ENCODE measurements at places on chromosomes 5 and 9.

DNA sequence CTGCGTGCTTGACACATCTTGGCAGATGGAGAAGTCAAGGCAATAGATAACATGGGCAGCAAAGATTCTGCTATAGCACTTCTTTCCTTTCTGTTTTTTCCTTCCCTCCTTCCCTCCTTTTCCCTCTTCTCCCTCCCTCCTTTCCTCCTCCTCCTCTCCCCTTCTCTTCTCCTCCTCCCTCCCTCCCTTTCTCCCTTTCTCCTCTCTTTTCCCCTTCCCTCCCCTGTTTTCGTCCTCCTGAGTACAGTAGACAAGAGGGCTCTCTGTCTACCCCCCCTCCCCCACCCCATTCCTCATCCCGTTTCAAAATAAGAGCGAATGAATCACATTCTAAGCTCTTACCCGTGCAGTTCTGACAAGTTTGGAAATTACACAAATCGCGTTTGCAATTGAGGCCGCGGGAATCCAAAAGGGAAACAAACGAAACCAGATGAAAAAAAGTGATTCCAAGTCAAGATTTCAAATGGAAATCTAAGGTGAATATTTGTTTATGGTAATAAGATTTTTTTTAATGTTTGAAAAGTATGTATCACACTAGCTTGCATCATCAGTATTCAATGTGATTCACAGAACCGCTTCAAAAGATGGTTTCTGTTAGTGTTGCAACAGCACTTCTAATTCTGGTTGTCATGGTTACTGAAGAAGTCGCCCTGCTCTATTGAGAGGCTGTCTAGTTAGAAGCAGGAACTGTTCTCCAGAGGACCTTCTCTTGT is 1.3 kb downstream of the NIM1K start:
- no peak for DNase-seq

DNA sequence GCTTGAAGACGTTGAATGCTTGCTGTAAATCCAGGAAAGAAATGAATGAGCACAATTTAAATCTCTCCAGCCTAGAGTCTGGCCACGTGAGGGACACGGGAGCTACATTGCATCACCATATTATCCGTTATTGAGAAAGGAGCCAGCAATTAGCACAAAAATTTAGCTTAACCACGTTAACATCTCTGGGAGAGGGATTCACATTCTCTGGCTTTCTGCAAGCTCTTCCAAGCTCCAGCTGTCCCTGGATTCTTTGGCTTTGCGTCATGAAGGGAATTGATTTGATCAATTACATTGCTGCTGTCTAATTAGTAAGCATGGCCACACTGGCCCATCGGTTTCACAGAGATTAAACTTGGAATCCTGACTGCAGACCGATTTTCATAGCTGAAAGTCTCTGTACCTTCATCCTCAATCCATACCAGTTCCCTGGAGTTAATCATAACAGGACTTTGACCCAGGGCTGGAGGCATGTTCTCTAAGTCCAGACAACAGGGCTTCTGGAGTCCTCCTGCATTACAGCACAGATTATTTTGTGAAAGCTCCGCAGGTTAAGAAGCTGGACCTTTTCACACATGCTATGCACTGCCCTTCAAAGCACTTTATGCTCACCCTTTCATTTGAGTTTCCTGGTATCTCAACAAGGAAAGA is 31.6 kb downstream of the ADRA1B start:
- peak; percentile 48 for DNase-seq

- no peak for DNase-seq
Measured at GRCh38 chr5:107263387-107264018, 407.2 kb downstream of the EFNA5 start.

- no peak for DNase-seq
Measured at GRCh38 chr9:97136421-97136820, 97.5 kb upstream of the CTSV start.

DNA sequence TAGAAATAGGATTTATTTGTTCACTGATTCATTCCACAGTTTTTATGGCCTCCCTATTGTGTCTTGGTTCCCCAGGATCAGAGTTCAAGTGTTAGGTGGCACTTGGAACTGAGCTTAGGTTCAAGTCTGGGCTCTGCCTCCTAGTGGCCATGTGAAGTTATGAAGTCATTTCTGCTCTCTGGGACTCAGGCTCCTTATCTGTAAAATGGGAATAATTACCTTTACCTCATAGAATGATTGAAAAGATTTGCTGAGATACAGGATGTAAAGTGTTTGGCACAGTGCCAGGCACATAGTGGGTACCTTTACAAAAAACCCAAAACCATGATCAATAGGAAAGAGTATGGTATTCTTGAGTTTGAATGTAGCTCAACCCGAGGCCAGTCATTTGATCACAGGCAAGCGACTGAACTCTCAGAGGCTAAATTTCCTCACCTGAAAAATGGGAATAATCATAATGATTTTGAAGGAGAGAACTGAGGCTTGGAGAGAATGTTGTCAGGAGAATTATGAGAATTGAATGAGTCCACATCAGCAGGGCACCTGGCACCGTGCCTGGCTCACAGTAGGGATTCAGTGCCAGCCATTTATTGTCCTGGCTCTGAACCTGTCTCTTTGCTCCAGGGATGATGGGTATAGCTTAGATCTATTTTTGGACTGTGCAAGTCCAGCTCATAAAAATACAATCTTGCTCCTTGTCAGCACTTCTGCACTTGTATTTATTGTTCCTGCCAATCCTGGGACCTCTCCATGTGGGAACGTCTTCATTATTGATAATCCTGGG is 10.8 kb downstream of the NSG2 start:
- no peak for DNase-seq

GRCh38 chr5:72485430-72485974 is 21.7 kb downstream of the ZNF366 start:
- no peak for DNase-seq

DNA sequence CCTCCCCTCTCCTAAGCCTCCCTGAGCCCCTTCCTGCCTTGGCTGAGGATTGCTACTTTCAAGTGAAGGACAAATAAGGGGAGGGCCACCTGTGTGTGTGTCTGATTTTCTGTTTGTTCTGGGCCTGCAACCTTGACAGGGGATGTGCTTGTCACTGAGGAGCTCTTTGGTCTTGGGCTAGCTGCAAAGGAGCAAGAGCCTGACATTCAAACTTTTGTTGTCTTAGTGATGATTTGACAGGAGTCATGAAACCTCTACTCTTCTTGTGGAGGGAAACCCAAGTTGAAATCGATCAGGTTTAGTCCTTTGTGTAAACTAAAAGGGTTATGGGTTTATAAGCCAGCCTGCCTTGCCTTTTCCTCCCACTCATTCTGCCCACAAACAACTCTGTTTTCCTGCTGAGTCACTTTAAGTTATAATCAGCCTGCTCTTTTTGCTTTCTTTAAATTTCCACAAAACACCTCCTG is 16.9 kb downstream of the CLTA start:
- no peak for DNase-seq

- no peak for DNase-seq
Measured at GRCh38 chr9:111731928-111732327, 62.8 kb downstream of the SHOC1 start.

DNA sequence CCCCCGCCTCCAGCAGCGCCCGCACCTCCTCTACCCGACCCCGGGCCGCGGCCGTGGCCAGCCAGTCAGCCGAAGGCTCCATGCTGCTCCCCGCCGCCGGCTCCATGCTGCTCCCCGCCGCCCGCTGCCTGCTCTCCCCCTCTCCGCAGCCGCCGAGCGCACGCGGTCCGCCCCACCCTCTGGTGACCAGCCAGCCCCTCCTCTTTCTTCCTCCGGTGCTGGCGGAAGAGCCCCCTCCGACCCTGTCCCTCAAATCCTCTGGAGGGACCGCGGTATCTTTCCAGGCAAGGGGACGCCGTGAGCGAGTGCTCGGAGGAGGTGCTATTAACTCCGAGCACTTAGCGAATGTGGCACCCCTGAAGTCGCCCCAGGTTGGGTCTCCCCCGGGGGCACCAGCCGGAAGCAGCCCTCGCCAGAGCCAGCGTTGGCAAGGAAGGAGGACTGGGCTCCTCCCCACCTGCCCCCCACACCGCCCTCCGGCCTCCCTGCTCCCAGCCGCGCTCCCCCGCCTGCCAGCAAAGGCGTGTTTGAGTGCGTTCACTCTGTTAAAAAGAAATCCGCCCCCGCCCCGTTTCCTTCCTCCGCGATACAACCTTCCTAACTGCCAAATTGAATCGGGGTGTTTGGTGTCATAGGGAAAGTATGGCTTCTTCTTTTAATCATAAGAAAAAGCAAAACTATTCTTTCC is 19.3 kb downstream of the CDKN2A start:
- peak; percentile 80 for DNase-seq

GRCh38 chr9:129380961-129381401 is 202.9 kb upstream of the IER5L start:
- peak; percentile 87 for DNase-seq

GRCh38 chr9:126407114-126407870 is 80.7 kb downstream of the MVB12B start:
- no peak for DNase-seq

- no peak for DNase-seq
Measured at GRCh38 chr5:122120957-122121356, 8.4 kb upstream of the ZNF474 start.
